SK-N-DZ (cell line): ENCODE measurements at places on chromosomes 11 and 22.

- DNase-seq: peak; percentile 54
Observed at GRCh38 chr11:8243458-8243857, 20.2 kb downstream of the LMO1 start.

- no peak for DNase-seq
Observed at GRCh38 chr11:12840871-12841660, 166.8 kb downstream of the TEAD1 start.

- peak; percentile 51 for DNase-seq
Observed at GRCh38 chr11:123338266-123338800, 91.7 kb upstream of the GRAMD1B start.

DNA sequence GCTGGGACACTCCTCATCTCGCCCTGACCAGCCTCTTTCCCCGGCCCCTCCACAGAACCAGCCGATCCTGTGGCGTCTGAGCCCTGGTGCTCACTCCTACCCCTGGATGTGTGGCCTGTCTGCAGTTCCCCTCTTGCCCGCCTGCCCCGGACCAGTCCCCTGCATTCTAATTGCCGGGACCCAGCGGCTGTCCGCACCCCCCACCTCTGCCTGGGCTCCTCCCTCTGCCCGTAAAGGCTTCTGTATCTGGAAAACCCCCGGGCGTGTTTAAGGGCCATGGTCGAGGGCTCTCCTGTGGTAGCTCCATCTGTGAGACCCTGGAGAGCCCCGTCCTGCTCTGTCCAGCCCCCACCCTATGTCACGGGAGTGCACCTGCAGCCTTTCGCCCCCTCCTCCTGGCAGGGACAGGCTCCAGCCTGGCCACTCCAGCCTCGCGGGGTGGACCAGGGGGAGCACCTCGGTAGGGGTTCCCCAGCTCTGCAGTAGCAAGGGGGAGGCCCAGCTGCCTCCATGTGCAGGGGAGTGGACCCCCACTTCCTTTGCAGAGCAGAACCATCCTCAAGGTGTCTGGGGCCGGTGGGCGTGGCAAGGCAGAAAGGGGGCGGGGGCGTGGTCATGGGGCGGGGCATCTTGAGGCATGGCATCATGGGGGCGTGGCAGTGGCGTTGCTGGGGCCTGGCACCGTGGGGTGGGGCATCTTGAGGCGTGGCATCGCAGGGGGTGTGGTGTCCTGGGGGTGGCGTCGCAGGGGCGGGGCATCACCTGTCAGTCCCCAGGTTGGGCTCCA lies 430.4 kb downstream of the TBC1D22A start:
- no peak for DNase-seq

- no peak for DNase-seq
Observed at GRCh38 chr11:134667175-134667500, 255.1 kb upstream of the B3GAT1 start.

DNA sequence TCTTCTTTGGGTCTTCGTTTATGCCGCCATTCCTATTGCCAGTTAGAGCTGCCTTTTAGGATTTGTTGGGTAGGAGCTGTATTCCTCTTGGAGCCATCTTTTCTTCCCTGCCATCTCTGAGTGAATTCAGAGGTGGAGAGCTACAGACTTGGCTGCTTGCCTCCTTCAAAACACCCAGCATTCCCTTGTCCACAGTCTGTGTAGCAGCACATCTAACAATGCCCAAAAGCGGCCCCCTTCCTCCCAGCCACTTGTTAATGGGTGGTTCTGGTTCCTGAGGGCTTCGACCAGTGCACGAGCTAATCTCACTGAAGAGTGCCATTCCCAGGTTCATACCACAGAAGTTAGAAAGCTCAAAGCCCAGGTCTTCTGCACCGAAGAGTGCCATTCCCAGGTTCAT lies 37.7 kb downstream of the MARK2 start:
- DNase-seq: no peak

DNA sequence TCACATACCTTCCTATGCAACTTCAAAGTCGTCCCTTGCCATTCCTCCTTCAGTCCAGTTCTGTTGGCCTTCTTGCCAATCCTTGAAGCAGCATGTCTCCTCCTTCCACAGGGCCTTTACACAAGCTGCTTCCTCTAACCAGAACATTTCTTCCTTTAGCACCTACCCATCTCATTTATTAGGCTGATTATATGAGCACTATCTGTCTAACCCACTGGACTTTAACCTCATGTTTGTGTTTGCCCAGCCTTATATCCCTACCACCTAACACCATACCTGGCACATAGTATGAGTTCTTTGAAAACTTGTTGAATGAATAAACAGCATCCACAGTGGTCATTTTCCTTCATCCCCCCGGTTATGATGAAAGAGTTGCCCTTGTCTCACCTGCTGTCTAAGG lies 154.4 kb downstream of the WNT11 start:
- DNase-seq: no peak

GRCh38 chr22:27110665-27111451 lies 453.5 kb downstream of the MIAT start:
- DNase-seq: no peak

GRCh38 chr11:36450110-36450572 lies 59.9 kb downstream of the TRAF6 start:
- no peak for DNase-seq

DNA sequence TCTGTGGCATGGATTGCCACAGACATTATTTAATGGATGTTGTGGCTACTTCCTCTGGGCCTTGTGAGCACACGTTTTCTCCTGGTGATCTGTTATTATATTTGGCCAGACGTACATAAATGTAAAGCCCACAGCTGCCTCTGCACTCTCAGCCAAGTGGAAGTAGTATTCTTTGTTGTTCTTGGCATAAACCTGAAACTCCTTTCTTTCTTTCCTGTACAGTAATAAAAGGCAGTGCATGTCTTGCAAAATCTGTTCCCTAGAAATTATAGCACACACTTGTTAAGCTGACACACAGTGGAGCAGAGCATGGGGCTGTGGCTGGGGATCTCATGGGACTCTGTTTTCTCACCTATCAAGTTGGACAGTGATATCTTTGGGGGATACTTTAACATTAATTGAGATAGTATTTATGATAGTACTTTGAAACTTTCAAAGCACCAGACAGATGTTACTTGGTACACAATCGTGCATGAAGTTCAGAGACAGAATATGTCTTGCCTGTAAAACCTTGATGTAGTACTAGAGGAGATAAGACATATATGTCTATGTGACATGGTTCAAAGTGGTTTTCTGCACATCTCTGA lies 20.9 kb downstream of the PANX1 start:
- no peak for DNase-seq

DNA sequence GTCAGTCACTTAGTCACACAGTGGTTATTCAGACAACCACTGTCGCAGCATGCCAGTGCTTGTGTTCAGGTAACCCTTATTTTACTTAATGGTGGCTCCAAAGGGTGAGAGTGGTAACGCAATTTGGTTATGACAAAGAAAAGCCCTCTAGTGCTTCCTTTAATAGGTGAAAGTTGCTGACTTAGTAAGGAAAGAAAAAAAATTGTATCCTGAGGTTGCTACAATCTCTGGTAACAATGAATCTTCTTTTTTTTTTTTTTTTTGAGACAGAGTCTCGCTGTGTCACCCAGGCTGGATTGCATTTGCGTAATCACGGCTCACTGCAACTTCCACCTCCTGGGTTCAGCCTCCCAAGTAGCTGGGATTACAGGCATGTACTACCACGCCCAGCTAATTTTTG lies 64.5 kb downstream of the C11orf91 start:
- no peak for DNase-seq

DNA sequence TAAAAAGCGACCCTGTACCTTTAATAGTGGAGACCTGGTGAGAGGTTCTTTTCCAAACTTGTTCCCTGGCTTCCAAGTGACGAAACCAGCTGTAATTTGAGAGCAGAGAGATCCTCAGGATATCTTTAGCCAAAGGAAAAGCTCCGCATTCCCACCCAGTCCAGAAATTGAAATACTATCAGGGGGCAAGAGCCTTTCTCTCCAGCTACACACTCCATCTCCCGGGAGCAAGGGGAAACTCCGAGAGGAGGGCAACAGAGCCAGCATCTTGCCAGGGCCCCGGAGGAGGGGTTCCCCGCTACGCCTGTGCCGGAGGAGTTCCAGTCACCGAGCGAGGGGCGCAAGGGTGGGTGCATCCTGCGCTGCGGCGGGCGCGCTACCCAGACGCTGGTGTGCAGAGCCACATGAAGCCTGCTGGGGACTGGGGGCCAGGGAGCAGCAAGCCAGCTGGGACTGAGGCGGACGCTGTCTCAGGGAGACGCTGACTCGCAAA lies at the start of gene FIBIN:
TSS of gene FIBIN (plus strand) at position 148 of the 493 bp plus-strand sequence. CDS start 415 bp downstream, outside the sequence.
- DNase-seq: peak; percentile 17
